Activated T-cell treated with anti-CD3 and anti-CD28 coated beads, Interleukin-2, amount 50 U/mL, for 1 hour (primary cell): ENCODE measurements at places on chromosomes 4 and X.

DNA sequence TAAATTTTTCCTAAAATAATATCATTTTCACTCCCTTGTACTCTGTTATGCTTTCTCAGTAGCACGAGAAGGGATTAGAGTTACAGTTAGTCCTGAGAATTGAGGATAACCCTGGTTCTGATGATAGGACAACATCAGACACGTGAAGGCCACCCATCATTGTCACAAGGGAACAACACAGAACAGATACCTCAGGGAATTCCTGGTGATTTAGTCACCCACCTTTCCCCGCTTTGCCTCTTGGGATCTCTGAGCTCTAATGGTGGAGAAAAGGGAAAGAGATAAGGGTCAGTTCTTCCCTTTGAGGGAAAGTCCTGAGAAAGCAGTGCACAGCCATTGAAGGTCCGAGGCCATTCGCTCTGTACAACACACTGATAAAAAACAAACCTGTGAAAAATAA is 112.3 kb upstream of the GALNT7 start:
- no peak for DNase-seq

GRCh38 chr4:23390246-23390645 is 499.6 kb downstream of the PPARGC1A start:
- no peak for DNase-seq

DNA sequence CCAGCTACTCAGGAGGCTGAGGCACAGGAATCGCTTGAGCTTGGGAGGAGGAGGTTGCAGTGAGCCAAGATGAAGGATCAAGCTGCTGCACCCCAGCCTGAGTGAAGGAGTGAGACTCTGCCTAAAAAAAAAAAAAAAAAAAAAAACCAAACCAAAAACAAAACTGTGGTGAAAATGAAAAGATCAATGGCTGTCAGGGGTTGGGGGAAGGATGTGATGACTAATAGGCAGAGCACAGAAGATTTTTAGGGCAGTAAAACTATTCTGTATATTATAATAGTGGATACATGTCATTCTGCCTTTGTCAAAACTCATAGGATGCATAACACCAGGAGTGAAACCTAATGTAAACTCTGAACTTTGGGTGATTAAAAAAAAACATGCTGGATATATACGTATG is 69.9 kb upstream of the ELOVL6 start:
- no peak for DNase-seq

GRCh38 chr4:48830706-48831531 is at the start of gene OCIAD1:
Gene OCIAD1 (plus strand): TSS chr4:48831088. CDS start chr4:48832625, 1,537 bp downstream.
- DNase-seq, result peak; percentile 89

GRCh38 chr4:79232540-79232939 is 93.3 kb downstream of the NAA11 start:
- no peak for DNase-seq

DNA sequence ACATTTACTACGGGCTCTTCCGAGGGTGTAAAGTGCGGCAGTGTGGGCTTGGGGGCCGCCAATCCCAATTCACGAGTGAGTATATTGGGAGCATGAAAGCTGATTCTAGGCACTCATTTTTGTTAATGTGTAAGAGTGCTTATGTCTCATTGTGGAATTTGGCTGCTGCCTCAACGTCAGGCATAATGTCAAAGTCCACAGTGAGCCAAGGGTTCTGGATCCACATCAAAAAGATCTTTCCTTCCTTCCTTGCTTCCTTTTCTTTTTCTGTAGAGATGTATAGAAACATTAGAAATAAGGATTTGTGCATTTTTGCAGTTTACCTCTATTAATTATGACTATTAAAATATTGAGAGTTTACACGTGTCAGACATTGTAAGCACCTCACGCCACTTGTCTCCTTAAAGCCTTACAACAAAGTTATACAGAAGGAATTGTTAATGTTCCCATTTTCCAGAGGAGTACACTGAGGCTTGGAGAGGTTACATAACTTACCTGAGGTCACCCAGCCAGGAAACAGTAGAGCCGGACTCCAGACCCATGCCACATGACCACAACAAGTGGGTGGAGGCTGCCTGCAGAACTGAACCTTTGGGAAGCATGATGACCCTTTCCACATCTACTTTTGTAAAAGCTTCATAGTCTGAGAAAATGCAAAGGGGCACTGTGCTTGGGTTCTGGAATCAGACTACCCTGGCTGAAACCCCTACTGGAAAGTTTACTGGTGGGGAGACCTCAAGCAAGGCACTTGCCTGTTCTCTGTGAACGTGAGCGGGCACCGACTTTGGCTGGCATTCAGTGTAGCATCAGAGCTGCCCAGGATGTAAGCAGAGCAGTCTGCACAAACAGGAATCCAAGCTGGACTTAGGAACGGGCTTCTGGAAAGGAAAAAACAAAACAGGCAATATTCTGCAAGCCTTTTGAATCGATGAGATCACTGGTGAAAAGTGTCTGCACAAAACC is 761 bp downstream of the CLRN2 start:
- DNase-seq, result no peak

GRCh38 chr4:150018257-150018656 is 60.0 kb upstream of the DCLK2 start:
- no peak for DNase-seq

DNA sequence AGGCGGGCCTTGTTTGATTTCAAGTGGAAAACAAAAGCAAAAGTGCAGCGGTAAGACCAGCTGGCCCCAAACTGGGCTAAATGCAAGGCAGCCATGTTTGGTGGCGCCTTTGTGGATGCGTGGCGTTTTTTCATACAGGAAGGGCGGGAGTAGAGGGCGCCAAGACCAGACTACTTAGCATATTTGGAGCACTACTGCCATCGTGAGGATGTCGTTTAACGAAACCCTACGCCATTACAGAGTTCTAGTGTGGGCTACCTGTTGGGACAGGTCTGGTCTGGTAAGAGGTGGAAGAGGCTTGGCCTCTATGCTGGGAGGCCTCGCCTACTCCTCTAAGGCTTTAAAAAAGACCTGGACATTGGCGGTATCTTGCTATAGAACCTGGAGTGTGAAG is 230.7 kb upstream of the STK26 start:
- DNase-seq, result peak; percentile 79

DNA sequence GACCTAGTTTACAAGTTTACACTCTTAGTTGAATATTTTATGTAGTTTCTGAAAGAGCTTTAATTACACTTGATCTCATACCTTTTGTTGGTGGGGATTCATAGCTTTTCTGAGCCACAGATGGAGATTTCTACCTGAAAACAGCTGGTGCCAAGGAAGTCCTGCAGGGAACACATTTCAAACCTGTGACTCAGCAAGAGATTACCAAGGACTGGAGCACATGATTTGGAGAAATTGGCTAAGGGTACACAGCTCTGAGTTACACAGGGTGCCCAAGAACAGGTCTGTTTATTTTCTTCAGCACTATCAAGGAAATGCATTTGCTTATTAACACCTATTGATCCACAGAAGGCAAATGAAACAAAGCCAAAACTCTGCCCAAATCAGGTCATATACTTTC is 691.5 kb downstream of the KCTD8 start:
- DNase-seq, result no peak

DNA sequence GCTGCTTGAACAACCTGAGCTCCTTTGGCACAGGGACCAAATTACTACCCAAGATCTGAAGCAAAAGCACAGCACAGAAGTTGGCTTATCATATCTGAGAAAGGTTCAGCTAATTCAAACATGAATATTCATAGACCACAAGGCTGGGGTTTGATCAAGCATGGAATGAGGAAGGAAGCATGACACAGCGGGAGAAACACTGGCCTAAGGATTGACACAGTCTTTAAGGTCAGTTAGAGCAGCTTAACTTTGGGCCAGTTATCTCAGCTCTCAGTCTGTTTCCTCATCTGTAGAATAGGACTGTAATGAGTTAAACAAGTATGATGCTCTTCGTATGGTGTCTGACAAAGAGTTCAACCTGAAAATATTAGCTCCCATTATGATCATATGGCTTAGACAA is 88.5 kb upstream of the CBR4 start:
- DNase-seq, result no peak

DNA sequence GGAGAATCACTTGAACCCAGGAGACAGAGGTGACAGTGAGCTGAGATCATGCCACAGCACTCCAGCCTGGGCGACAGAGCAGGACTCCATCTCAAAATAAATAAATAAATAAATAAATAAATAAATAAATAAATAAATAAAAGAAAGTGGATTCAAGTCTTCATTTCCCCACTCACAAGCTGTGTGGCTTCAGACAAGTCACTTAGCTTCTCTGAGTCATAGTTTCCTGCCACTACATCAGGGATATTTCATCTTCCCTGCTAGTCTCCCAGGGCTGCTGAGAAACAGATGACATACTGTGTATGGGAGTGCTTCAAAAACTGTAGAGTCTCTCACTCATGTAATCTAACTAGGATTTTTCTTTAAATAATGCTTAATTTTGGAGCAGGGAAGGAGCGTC is 37.2 kb downstream of the TBC1D9 start:
- no peak for DNase-seq

DNA sequence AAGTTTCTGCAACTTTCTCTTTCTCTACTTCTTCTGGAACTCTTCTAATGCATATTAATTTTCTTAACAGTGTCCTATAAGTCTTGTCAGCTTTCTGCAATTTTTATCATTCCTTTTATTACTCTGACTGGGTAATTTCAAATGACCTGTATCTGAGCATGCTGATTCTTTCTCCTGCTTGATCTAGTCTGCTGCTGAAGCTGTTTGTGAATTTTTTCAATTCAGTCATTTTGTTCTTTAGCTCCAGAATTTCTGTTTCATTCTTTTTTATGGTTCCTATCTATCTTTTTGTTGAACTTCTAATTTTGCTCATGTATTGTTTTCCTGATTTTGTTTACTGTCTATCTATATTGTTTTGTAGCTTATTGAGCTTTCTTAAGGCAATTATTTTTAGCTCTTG is 1.5 kb upstream of the KLKB1 start:
- no peak for DNase-seq

- no peak for DNase-seq
Observed at GRCh38 chr4:108620933-108621905, 843 bp downstream of the RPL34 start.

GRCh38 chr4:101367201-101367600 is 19.9 kb upstream of the PPP3CA start:
- DNase-seq, result no peak

DNA sequence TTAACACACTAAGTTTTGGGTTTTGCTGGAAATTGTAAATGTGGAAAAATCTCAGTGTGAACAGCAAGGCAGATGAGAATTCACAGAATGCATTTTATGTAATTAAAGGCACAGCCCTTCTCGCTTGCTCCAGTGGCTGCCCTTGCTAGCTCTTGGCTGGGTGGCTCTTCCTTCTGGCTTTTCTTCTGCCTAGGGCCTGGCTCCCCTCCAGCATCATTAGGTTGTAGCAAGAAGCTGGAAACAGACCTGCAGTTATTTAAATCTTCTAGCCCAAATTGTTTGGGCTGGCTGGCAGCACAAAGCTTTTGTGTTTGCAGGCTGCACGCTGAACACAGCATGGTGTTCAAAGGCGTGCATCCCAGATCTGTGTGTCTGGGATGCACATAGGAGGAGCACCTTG is 56.5 kb downstream of the LIMCH1 start:
- DNase-seq, result no peak

DNA sequence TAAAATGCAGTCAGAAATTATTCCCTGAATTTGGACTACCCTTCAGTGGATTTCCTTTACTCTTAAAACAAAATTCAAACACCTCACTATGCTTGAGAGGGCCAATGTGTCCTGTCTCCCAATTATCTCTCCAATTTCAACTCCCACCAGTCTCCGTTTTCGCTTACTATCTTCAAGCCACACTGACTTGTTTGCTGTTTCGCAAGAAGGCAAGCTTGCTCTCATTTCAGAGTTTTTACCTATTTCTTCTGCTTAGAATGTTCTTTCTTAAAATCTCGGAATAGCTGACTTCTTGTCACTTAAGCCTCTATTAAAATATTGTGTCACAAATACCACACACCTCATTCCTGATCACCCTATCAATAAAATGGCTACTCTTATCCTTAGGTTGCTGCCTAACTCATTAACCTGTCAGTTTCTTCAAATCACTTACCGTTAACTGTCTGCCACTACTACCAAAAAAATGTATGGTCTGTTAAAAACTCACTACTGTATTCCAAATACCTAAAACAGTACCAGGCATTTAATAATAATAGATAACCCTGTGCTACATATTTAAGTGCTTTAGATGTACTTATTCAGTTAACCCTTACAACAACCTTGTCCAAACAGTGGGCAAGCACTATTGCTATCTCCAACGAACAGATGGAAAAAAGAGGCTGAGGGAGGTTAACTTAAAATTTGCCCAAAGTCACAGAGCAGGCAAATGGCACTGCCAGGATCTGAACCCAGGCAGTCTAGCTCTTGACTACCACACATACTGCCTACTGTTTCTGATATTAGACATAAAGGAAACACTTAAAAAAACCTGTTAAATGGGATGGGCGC is 2.9 kb downstream of the UBA6 start:
- DNase-seq, result no peak

GRCh38 chrX:85993539-85994197 is 53.7 kb downstream of the CHM start:
- no peak for DNase-seq

DNA sequence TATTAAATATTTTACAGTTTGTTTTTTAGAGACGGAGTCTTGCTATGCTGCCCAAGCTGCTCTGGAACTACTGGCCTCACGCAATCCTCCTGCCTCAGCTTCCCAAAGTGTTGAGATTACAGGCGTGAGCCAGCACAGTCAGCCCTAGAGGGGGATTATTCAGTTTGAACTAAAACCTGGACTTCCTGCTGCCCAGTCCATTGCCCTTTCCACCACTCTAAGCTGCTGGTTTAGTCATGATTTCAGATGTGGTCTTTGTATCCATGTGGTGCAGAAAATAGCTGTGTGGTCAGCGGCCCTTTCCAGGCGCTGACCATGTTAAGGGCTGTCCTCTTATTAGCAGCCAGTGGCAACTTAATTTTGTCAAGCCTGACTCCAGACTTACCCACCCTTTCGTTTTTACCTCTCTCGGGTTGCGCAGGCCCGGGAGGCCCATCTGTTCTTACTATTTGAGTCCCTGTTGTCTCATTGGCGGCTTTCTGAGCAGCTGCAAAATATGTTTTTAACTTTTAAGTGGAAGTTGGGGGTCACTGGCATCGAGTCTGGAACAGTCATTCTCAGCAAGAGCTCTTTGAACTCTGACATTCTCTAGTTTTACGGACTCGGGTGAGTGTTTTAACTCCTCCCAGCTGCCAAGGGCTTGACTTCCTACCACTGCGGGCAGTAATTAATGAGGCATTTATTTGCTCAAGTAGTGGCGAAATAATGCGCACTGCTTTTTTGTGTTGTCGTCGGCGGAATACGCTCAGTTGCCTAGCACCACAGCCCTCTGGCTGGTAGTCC is 773 bp upstream of the VMA21 start:
- DNase-seq, result peak; percentile 36

GRCh38 chr4:38268837-38269236 is 308.6 kb downstream of the PTTG2 start:
- no peak for DNase-seq
